Activated CD4-positive, alpha-beta T cell treated with anti-CD3 and anti-CD28 coated beads for 4 hours (primary cell): ENCODE measurements at places on chromosomes 11 and 22.

DNA sequence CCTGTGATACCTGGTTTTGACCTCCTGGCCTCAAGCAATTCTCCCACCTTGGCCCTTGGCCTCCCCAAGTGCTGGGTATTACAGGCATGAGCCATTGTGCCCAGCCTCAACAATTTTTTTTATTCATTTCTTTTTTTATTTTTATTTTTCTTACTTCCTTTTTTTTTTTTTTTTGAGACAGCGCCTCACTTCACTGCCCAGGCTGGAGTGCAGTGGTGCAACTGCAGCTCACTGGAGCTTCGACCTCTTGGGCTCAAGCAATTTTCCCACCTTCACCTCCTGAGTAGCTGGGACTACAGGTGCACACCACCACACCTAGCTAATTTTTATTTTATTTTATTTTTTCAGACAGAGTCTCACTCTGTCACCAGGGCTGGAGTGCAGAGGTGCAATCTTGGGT, 25.5 kb upstream of the CECR2 start:
- DNase-seq: no peak

- DNase-seq: no peak
Observed at GRCh38 chr11:81030186-81030585, 1589.4 kb upstream of the TENM4 start.

- no peak for DNase-seq
Observed at GRCh38 chr11:45935349-45936064, 13.1 kb downstream of the LARGE2 start.

- DNase-seq: no peak
Observed at GRCh38 chr11:12205330-12205729, 94.9 kb downstream of the MICAL2 start.

DNA sequence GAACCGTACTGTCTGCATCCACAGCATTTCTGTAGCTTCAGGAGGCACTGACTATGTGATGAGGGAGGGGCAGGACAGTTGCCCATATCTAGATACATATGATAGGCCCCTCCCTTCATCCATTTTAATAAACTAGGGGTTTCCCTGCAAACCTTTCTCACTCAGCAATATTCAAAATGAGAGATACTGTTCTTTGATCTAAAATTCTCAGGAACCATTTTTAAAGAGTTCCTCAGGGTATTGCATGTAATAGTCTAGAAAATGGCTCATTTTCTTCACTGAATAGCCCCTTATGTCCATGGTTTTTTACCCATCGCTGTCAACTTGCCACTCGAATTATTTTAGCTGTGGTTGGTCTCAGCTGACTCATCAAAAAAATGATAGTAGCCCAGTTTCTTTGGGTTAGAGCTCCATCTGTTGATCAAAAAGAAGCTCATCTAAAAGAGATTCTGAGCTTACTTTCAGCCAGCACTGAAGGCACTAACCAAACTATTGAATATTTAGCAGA, 37.0 kb upstream of the DNAJB7 start:
- DNase-seq: peak; percentile 5

DNA sequence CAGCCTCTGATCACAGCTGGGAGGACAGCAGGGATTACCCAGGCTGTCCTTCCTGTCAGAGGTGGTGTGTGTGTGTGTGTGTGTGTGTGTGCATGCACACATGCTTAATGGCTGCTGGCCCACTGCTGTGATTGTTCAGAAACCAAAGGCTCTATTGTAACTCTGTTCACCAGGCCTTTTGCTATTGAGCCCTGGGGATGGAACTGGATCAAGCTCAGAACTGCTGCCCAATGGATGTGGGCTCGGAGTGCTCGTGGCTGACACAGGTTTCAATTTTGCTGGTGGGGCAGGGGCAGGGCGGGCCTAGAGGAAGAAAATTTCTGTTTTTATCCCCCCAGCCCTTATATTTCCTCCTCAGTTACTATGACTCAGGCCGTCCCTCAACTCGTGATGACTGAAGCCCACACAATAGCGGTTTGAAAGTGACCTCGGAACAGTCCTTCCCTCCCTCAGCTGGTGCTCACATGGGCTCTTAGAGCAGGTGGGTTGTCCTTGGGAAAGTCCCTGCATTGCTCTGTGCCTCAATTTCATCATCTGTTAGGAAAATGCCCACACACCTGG, 359.3 kb downstream of the TENM4 start:
- DNase-seq: no peak

DNA sequence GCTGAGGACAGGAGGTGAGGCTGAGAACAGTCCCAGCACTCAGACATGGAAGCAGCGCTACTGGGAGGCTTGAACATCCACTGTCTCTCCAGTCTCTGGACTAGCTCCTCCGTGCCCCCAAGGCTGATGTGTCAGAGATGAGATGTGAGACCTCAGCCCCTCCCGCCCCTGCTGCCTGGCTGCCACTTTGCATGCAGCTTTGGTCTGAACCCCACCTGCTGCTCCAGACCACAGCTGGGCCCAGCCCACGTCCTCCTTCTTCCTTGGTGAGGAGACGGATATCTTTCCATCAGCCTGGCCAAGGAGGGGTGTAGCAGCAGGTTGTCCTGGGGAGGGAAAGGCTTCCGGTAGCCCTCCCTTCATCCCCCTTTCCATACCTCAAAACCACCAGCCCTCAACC, 148.0 kb upstream of the B3GAT1 start:
- DNase-seq: no peak

- no peak for DNase-seq
Observed at GRCh38 chr11:16127732-16128131, 228.6 kb downstream of the SOX6 start.

DNA sequence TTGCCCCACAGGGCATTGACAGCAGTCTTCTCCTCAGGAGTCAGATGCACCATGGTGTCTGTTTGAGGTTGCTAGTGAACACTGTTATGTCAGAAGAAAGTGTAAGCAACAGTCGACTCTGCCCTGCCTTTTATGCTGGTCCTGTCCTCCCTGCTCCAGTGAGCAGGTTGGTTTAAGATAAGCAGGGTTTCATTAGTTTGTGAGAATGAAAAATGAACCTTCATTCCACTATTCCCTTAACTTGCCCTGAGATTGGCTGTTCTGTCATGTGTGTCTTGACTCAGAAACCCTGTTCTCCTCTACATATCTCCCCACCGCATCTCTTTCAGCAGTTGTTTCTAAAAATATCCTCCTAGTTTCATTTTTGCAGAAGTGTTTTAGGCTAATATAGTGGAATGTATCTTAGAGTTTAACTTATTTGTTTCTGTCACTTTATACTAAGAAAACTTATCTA, at the start of gene HBD:
TSS of gene HBD (minus strand) at position 103 of the 454 bp plus-strand sequence. CDS start at position 53, 50 bp downstream.
- DNase-seq: no peak

- no peak for DNase-seq
Observed at GRCh38 chr11:130499828-130500227, 51.4 kb downstream of the ADAMTS15 start.

GRCh38 chr11:17672469-17672868, 46.9 kb upstream of the MYOD1 start:
- no peak for DNase-seq

- DNase-seq: no peak
Observed at GRCh38 chr11:125080531-125080911, 17.4 kb downstream of the SLC37A2 start.

- DNase-seq: no peak
Observed at GRCh38 chr11:79393362-79394043, 47.3 kb downstream of the TENM4 start.

DNA sequence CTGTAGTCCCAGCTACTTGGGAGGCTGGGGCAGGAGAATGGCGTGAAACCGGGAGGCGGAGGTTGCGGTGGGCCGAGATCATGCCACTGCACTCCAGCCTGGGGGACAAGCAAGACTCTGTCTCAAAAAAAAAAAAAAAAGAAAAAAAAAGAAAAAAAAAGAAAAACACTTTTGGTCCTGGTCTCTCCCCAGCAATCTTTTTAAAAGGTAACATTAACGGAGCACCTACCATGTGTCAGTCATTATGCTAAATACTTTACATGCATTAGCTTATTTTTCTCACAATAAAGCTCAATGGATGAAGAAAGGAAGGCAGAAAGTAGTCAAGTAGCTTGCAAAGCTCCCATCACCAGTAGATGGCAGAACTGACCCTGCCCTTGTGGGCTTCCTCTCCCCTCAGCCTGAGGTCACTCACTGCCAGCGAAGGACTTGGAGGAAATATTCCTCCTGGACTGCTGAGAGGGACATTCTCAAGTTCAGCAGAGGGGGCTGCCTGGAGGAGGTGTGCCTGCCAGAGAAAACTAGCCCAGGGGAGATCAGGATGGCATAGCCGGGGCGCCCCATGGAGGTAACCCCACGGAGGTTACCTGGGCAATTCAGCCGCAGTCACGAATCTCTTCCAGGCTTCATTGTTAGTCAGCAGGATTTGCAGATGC, 15.5 kb downstream of the APOL3 start:
- no peak for DNase-seq

DNA sequence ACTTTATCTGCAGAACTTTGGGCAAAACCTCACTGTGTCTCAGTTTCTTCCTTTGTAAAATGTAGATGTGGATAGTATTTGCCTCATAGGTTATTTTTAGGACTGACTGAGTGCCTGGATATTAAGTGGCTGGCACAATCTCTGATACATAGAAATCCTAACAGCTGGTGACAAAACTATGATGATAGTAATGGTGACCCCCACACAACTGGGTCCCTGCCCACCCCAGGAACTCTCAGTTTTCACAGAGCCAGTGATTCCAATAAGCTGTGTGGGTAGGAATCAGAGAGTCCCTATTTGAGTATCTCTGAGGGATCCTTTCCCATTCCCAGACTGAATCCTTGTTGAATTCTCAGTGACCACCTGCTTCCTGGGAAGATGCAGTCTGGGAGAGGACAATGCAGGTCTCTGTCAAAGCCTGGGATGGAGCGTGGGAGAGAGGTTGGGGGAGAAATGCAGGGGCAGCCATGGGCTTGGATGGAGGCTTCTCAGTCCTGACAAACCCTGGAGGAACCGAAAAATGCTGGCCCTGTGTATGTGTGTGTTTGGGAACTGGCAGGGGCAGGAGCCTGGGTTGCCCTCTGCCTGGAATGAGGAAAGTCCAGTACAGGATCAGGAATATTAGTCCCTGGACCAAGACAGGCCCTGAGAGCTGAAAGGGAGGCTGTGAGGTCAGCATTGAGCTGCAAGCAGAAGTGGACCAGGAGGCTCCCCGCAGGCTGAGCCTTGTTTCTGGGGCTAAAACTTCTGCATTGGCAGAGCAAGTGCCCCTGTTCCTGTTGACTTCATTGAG, 6.1 kb upstream of the P2RY6 start:
- DNase-seq: no peak

DNA sequence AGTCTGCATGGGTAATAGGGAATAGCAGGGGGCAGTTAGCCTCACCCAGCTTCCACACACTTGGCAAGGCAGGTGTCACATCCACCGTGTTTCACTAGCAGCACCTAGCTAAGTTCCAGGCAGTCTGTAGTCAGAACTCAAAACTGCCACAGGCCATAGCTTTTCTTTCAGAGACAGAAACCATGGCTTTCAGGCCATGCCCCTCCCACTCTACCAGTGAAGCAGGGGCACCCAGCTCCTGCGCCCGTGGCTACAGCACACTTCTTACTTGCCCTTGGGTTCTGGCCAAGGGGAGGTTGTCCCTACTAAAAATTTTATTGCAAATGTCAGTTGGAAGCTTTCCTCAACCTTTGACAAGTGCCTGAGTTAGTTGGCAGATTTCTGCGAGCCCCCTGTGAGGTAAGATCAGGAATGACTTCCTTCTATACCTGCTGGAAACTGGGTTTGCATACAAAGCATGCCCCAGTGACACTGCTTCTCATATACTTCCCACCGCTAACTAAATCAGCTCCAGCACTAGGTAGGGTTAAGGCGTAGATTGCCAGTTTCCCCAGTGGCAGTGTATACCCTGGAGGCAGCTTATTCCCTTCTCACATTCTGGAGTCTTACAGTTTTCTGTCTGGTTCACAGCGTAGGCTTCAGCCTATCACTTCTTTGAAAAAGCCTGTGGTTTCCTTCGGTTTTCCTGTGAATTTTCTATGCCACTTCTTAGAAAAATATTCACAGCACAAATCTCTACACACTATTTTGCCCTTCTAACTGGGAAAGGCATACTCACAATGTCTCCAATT, 139.0 kb upstream of the LUZP2 start:
- no peak for DNase-seq

- DNase-seq: no peak
Observed at GRCh38 chr11:43810929-43811596, 69.6 kb upstream of the ALKBH3 start.

GRCh38 chr11:111416231-111416960, 37.3 kb upstream of the POU2AF1 start:
- DNase-seq: no peak

- peak; percentile 83 for DNase-seq
Observed at GRCh38 chr11:67613960-67614715, 7.4 kb downstream of the NDUFV1 start.

DNA sequence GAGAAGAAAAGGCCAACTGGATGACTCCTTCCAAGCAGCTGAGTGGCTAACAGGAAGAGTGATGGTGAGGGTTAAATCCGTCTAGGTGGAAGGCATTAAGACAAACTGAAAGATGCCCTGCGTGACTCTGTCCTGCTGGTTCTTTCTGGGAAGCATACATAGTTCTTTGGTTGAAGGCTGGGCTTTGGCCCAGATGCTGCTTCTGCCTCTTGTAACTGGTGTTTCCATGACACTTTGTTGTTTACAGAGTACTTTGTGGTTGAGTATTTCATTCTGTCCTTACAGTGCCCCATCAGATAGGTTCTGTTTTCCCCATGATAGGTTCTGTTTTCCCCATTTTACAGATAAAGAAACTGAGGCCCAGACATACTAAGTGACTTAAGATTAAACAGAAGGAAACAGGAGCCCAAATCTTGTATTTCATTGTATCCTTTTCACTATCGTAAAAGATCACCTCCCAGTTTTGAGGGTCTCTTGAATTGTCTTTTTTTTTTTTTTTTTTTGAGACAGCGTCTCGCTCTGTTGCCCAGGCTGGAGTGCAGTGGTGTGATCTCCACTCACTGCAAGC, 124.3 kb upstream of the RASSF10 start:
- no peak for DNase-seq

- no peak for DNase-seq
Observed at GRCh38 chr22:26394777-26395176, 34.3 kb upstream of the ASPHD2 start.

- no peak for DNase-seq
Observed at GRCh38 chr22:47604563-47604962, 842.1 kb downstream of the TBC1D22A start.

DNA sequence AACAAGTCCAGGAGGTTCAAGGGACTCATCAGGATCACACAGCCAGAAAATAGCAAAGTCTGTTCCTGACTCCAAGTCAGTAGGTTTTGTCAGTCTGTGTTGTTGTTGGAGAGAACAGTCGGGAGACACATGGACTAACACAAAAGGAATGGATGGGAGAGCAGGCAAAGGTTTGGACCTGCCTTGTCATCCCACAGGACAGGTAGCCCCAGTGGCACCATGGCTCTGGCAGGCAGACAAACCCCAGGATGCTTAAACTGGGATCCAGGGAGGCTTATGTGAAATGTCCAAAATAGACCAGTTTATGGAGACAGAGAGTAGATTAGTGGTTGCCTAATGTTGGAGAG, 201.6 kb upstream of the NAV2 start:
- no peak for DNase-seq

GRCh38 chr11:26987272-26987671, 6.6 kb upstream of the FIBIN start:
- DNase-seq: no peak

DNA sequence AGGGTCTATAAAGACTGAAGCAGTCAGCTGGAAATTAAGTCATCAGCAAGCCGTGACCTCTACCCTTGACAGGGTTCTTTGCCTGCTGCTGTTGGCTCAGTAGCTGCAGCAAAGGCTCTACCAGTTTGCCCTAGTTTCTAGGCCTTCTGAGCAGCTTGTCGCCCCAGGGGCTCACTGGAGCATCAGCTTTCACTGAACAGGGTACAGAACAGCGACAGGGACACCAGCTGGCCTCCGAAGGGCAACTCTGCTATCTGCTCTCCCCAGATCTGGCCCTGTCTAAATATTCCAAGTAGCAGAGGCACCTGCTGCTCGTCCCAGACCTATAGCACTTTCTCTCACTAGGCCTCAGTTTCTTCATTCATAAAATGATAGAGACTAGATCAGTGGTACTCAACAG, 42.4 kb downstream of the SMCO4 start:
- no peak for DNase-seq
